ENCODE measurements at places on chromosomes 1 and 21. TPM values are rescaled to one million over a fixed set of nuclear protein-coding genes. Genes with fewer than 3 reads are reported as not detected.
A peak's percentile ranks its signal among the peaks of the same experiment; 100 is the strongest.

- DNase-seq, result no peak
These were observed 40.9 kb downstream of the KCNK1 start for GRCh38 chr1:233654658-233655280.

DNA sequence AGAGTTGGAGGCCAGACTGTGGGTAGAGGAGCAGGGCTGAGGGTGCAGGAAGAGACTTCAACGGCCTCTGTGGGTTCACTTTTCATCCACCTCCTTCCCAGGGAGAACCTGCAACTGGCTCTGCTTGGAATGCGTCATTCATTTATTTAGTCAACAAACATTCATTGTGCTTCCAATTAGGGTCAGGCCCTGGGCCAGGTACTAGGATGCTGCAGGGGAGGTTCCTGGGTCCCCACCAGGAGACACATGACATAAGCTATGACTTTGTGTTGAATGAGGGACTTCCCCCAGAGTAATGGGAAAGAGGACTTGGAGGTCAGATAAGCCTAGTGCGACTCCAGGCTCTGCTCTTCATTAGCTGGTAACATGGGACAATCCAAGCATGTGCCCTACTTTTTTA, 46.3 kb upstream of the RPL11 start:
- peak; percentile 37 for DNase-seq

- no peak for DNase-seq
These were observed 2.8 kb downstream of the MYCL start for GRCh38 chr1:39898648-39899603.

DNA sequence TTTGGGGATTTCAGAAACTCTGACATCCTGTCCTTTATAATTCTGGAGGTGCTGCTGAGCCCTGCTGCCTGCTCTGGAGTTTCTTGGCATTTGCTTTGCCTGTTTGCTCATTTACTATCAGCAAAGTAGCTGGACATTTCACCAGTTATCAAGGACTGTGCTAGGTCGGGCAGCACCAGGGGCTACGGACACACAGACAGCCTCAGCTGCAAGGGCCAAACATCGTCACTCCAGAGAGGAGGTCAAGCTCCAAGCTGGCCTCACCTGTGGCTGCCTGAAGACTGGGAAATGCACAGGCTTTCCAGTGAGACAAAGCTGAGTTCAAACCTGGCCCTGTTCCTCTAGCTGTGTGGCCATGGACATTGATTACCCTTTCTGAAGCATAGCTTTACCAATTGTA, 143.7 kb downstream of the LRIG2 start:
- DNase-seq, result no peak

Gene MYOCOS
- total RNA-seq, result not detected

DNA sequence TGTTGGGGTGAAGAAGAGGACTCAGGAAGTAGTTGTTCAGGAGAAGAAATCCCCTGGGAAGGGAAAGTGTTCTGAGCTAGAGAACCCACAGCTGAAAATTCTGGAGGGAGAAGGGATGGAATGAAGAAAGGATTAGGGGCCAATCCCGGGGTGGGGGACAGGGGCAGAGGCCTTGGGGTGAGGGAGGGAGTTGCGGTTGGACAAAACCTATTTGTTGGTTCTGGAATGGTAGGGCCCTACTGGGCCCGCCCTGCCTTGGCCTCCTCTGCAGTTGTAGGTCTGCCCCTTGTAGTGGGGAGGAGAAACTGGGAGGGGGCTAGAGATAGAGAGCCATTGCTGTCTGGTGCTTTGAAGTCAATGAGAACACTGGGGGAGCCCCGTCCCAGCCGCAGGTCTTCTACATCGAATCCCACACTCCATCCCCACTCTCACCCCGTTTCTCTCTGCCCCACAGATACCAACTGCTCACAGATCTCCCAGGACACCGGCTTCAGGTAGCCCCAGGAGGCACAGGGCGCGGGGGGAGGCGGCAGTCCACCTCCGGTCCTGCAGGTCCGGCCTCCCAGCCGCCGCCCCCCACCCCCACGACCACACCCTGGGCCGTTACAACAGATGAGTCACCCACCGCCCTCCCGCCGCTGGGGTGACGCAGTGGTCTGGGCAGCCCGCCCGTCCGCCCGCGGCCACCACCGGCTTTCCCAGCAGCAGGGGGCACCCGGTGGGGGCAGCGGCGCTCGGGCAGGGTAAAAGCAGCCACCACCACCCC, 1.1 kb downstream of the TAGLN2 start:
- DNase-seq, result peak; percentile 95
